ENCODE measurements at places on chromosomes 12 and 14.

DNA sequence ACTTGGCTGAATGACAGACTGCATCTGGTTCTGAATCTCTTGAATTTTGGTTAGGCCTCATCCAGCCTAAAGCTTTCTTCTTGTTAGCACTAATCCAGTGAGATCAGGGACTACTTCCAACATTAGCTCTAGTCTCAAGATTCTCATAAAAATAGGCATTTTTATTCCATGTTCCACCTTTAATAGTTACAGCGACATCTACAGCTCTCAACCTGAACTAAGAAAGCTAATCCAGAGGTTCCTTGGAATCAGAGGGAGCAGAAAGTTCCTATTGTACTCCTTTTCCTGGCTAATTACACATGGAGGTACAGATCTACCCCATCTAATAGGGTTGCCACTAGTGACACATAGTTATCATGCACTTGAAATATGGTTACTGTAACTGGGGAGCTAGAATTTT is 391.9 kb downstream of the RMST start:
- no peak for DNase-seq

GRCh38 chr12:16618256-16618655 is 12.3 kb upstream of the LMO3 start:
- no peak for DNase-seq

DNA sequence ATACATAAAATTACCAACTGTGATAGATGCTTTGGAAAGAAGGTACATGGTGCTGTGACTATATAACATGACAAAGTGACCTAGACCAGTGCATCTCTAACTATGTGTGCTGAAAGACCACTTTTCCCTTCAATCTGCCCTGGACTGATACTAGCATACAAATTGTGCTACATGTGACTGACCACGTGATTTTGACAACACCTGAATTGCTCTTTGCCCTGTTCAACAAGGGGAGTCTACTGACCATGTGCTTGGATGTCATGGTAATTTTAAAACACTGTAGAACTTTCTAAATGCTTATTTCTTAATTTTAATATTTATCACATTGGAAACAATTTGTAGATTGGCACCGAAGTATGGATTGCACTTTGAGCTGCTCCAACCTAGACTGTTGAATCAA is 142.4 kb downstream of the CAND1 start:
- no peak for DNase-seq

DNA sequence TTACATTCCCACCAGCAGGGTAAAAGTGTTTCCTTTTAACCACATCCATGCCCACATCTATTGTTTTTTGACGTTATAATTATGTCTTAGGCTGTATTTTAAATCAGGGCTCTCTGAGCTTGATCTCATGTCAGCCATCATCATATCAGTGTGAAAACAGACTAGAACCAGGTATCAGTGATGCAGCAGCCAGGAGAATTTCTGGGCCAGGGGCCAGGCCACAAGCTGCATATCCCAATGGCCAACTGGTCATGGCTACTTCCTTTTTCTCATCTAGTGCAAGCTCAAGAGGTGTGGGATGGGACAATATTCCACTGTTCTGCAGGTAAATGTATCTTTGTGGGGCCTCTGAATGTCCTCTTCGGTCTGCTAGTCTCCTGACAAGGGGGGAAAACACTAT is 125.1 kb downstream of the CRADD start:
- no peak for DNase-seq

- no peak for DNase-seq
Observed at GRCh38 chr14:90573385-90574105, 176.7 kb downstream of the CALM1 start.
